ENCODE measurements at places on chromosomes 5 and 9. TPM values are rescaled to one million over a fixed set of nuclear protein-coding genes. Genes with fewer than 3 reads are reported as not detected.

Gene OTULINL
- total RNA-seq = 0.40 TPM

Gene GFPT2
- total RNA-seq = 0.79 TPM

Gene TLR4
- total RNA-seq = 187 TPM

Gene PRELID2
- 24.4 TPM for total RNA-seq
